Endodermal cell (in vitro differentiated cells): ENCODE measurements at places on chromosomes 7 and 10. TPM values are rescaled to one million over a fixed set of nuclear protein-coding genes. Genes with fewer than 3 reads are reported as not detected.

The GFRA1 gene
- 3.1 and 4.4 TPM in 2 replicates for total RNA-seq

The ITIH5 gene
- 2.8 and 2.9 TPM in 2 replicates for total RNA-seq

The CCL24 gene
- total RNA-seq = not detected in 2 replicates

The STEAP2 gene
- 10.9 to 11.9 TPM (median 11.0 TPM) in 3 replicates for total RNA-seq

The AOAH gene
- 0.56 to 1.6 TPM (median 0.80 TPM) in 3 replicates for total RNA-seq

The CYP2C8 gene
- 1.5 to 3.1 TPM (median 2.7 TPM) in 3 replicates for total RNA-seq

The FAM237B gene
- not detected in 2 replicates for total RNA-seq

DNA sequence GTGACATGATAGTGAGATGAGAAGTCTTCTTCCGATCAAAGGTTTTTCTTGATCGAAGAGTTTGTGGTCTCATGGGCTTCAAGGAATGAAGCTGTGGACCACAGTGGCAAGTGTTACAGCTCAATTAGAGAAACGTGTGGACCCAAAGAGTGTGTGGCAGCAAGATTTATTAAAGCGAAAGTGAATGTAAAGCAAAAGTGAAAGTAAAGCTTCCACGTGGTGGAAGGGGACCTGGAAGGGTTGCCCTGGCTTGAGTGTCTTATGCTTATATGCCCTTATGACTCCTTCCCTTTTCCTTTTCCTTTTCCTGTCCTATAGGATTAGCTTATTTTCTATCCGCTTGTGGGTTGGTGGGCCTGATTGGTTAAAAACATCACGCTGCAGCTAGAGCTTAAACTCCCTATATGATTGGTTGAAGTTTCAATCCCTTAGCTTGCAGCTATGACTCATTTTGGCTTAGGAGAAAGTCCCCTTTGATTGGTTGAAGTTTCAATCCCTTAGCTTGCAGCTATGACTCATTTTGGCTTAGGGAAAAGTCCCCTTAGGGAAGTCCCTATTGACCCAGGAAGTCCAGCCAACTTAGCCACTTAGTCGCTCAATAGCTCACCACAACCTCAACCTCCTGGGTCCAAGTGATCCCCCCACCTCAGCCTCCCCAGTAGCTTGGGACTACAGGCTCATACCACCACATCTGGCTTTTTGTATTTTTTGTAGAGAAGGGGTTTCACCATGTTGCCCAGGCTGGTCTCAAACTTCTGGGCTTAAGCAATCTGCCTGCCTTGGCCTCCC lies 34.7 kb downstream of the MRPS24 start:
- DNase-seq = no peak

DNA sequence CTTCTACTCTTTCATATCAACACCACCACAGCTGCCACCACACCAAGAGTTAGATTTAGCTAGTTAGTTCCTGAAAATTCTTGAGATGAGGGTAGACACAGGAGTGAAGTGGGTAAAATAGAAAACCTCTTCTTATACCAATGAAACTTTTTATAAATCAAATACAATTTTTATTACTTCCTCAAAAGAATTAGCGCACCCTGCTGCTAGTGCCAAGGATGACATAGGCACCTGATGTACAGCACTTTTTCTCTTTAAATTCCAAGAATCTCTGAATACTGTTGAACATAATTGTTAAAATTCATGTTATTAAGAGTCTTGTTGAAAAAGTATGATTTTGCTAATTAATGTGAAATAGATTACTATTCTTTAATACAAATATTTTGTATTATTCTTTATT lies 11.4 kb downstream of the ZWINT start:
- DNase-seq = no peak

GRCh38 chr7:122724366-122724765 lies 21.6 kb upstream of the RNF148 start:
- DNase-seq = no peak

GRCh38 chr7:127933146-127933545 lies 98.1 kb downstream of the LRRC4 start:
- DNase-seq = no peak

- DNase-seq = no peak
Measured at GRCh38 chr7:26307226-26307625, 15.6 kb downstream of the SNX10 start.

- peak; percentile 82 for DNase-seq
Measured at GRCh38 chr7:131244259-131244852, 83.3 kb upstream of the MKLN1 start.

DNA sequence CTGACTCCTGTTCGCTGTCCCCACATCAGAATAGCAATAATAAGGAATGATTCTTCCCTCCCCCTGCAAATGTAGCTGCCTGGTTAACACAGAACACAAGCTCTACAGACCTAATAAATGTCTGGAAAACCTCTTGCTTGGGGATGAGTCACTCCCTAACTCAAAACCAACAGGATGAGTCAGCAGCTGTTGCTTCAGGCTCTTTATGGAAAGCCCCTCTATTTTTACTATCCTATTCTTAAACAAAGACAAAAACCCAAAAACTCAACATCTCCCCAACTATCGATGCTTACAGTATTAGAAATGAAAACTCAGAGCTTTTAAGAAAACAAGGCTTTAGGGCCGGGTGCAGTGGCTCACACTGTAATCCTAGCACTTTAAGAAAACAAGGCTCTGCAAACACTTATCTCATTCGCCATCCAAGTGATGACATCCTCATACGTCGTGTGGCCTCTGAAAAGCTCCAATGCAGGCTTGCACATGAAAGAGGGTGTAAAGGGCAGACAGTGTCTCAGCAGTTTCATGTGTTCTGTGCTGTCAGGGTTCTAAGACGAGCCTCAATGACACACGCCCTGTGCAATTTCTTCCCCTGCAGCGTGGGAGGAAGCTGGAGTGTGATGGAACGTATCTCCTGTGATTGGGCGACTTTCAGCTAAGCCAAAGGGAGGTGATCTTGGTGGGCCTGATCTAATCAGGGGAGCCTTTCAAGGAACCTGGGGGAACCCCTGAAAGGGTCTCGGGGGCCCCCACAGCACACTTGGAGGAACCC lies 70.1 kb downstream of the AMZ1 start:
- DNase-seq = no peak

GRCh38 chr10:133350950-133351329 lies 3.8 kb downstream of the PRAP1 start:
- DNase-seq = no peak

- no peak for DNase-seq
Measured at GRCh38 chr10:85638797-85639196, 727.8 kb downstream of the GRID1 start.

DNA sequence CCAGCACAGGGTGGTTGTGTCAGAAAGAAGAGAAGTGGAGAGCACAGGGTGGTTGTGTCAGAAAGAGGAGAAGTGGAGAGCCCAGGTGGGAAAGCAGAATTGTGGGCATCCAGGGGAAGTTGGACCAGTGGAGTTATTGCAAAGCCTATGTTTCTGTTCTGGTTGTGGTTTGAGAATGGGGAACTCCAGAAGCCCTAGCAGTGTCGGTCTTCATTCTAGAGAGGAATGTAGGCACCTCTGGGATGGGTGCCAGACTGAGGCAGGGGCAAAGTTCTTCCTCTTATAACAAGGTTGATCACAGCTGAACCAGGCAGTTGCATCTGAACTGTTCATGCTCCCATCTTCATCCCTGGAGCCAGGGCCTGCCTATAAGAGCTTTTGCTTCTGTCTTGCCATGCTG lies 954 bp downstream of the FSCN3 start:
- DNase-seq = no peak

- DNase-seq = no peak
Measured at GRCh38 chr10:124110882-124111281, 17.5 kb upstream of the CHST15 start.

DNA sequence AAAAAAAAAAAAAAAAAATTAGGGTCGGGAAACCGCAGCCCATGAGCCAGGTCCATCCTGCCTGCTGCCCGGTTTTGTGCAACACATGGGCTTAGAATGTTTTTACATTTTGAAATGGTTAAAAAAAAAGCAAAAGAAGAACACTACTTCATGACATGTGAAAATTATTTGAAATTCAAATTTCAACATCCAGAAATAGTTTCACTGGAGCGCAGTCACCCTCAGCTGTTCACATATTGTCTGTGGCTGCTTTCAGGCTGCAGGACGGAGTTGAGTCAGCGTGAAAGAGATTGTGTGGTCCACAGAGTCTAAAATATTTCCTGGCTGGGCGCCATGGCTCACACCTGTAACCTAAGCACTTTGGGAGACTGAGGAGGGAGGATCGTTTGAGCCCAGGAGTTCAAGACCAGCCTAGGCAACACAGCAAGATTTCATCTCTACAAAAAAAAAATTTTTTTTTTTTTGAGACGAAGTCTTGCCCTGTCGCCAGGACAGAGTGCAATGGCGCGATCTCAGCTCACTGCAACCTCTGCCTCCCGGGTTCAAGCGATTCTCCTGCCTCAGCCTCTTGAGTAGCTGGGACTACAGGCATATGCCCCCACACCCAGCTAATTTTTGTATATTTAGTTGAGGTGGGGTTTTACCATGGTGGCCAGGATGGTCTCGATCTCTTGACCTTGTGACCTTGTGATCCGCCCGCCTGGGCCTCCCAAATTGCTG lies 63.9 kb upstream of the ECHDC3 start:
- DNase-seq = no peak

- no peak for DNase-seq
Measured at GRCh38 chr7:10644849-10645248, 328.8 kb upstream of the PHF14 start.

DNA sequence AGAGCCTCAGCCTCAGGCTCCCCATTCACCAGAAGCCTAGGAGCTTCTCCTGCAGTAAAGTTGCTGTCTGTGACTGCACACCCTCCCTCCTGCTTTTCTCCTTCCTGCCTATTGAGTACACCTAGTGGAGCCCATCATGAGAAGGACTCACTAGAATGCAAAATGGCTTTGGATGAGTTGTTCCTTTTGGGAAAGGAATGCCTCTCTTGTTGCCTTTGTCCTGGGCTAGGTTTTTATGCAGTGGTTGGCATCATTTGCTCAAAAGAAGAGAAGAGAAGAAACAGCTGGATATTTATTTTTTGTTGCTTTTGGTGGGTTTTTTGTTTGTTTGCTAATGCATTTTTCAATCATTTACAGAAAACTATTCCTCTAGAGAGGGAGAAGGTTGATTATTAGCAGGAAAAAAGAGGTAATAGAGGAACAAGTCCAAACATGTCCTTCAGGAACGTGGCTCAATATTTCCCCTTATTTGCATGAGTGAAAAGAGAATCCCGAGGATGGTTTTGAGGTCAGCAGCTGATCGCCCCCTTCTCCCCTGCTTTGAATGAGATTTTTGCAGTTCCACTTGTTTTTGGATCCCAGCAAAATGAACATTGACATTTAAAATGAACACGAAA lies 369.9 kb upstream of the NRP1 start:
- DNase-seq = no peak

DNA sequence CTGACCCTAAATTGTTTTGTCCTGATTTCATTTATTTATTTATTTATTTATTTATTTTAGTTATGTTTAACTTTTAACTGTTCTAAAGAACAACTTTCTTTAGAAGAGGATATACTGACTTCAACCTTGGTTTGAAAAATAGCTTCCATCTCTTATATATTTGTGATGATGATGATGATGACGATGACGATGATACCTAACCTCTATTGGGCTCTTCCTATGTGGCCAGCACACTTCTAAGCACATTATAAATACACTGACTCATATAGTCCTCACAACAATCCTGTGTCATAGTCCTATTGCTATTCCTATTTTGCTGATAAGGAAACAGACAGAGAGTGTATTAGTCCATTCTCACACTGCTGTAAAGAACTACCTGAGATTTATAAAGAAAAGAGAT lies 162.9 kb upstream of the KIAA1217 start:
- DNase-seq = no peak

- peak; percentile 77 for DNase-seq
Measured at GRCh38 chr10:92573091-92573797, 649 bp downstream of the IDE start.
